ENCODE measurements at places on chromosomes 13 and 19.

GRCh38 chr13:76925115-76925514 lies 23.2 kb upstream of the ACOD1 start:
- DNase-seq, result no peak

- DNase-seq, result no peak
Observed at GRCh38 chr13:49060678-49061387, 85.1 kb downstream of the FNDC3A start.

DNA sequence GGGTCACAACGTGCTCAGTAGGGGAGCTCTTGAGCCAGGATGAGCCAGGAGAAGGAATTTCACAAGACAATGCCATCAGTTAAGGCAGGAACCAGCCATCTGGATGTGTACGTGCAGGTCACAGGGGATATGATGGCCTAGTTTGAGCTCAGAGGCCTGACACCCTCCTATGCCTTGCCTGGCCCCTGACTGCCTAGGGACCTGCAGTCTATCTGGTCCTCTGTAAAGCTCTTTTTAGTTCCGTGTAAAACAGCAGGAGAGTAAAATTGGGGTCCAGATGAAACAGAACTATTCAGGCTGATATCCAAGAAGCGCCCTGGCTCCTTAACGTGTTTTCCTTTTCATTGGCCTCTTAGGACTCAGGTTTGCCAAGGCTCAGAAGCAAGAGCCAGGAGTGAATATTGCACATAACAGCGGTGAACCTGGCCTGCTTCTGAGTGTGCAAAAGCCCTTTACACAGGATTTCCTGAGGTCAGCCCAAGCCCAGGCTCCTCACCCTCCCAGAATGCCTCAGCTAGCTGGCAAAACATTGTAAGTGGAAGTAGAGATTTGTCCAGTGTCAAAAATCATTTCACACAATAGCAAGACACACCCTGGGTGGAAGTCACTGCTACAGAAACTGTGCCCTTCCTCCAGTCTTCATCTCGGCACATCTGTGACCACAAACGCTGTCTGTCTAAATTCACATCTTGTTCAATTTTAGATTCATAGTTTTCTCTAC lies 777.2 kb downstream of the UQCRFS1 start:
- no peak for DNase-seq

GRCh38 chr19:50949861-50950260 lies 3.0 kb downstream of the KLK5 start:
- no peak for DNase-seq

DNA sequence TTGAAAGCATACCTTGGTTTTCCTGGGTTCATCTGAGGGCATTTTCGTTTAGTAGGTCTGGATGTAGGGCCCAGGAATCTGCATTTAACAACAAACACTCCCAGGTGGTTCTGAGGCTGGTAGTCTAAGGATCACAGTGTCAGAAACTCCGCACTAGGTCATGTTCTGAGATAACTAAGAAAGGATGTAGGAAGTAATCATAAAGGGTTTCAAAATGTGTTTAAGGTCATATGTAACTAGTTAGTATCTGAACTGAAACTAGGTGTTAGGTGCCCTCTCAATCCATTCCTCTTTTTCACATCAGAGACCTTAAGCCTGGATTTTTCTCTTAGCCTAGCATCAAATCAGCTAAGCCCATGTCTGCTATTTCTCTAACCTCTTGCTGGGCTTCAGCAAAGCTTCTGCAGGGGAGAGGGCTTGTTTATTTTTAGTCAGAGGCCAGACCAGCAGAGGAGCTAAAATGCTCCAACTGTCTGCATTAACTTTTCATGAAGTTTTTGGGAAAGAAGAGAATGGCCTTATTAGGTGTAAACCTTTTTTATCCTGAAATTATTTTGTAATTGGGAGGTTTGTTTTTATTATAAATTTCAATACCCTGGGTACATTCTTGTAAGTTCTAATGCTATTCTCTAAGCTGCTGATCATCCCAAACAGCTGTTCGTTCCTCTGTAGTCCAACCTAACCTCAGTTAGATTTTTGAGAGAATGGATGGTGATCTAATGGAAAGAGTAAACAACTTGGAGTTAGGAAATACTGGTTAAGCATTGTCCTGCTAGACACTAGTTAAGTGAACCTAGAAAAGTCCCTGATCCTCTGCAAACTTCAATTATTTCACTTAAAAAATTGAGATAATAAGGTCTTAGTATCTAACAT lies 262.8 kb upstream of the RFC3 start:
- DNase-seq, result no peak

- DNase-seq, result no peak
Observed at GRCh38 chr13:30872276-30872594, 33.8 kb upstream of the MEDAG start.

DNA sequence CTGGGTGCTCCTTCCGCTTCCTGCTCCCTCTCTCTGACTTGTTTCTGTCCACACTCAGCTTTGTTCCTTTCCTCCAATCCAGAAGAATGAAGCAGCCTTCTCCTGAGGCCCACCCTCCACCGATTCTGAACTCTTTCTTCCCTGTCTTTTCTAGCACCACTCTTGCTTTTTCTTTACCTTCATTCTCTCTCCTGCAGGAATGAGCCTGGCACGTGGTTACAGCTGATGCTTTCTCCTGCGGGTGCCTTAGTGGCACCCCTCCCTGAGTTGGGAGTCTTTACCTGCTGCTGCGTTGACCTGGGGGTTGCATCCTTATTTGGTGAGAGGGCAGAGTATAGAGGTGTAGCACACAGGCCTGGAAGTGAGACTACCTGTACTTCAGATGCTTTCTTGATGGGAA lies 6.2 kb downstream of the UBAC2 start:
- DNase-seq, result no peak
